ENCODE measurements at places on chromosomes 5 and 9.

- DNase-seq: no peak
These were observed 17.6 kb downstream of the GM2A start for GRCh38 chr5:151270599-151270998.

- no peak for DNase-seq
These were observed 31.0 kb upstream of the FSTL4 start for GRCh38 chr5:133643365-133643764.

GRCh38 chr5:72364171-72364570 is 44.0 kb downstream of the PTCD2 start:
- no peak for DNase-seq

GRCh38 chr9:130321539-130321938 is 56.0 kb downstream of the HMCN2 start:
- DNase-seq: no peak

DNA sequence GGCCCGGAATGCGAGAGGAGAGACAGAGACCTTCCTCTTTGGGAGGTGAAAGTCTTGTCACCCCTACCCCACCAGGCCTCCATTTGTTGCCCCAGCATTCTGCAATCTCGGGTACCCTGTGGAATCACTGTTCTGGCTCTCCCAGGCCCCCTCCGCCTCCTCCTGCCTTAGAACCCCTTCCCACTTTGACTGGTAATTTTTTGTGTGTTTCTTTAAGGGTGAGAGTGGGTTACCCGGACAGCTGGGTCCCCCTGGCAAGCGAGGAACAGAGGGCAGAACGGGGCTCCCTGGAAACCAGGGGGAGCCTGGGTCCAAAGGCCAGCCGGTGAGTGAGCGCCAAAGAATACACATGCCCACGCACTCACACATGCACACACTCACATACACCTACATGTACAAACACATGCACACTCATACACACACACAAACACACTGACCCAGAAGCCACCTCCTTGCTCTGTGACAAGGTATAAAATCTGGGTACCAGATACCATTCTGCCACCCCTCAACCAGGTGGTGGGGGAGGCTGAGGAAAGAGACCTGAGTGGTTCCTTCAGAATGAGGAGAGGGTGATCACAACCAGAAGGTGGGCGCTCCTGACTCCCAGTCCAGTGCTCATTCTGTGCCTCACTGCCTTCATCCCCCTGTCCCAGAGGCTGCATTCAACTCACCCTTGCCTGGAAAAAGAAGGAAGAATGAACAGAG is 30.9 kb upstream of the ORM1 start:
- no peak for DNase-seq

DNA sequence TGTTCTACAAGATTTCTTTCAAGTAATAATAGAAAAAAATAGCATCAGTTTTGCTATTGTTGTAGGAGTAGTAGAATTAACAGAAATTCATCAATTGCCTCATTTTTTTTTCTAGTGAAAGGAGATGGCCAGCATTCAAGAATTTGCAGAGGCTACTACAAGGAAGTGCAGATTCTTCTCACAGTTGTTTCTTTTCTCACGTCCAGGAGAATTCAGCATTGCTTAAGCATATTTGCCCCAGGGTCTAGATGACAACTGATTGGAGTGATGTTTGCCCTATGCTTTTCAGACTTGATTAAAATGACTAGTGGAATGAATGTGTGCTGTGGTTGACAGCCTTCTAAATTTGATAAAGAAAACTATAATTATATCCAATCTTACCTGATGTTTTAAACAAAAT is 46.6 kb upstream of the SLC12A2 start:
- no peak for DNase-seq

DNA sequence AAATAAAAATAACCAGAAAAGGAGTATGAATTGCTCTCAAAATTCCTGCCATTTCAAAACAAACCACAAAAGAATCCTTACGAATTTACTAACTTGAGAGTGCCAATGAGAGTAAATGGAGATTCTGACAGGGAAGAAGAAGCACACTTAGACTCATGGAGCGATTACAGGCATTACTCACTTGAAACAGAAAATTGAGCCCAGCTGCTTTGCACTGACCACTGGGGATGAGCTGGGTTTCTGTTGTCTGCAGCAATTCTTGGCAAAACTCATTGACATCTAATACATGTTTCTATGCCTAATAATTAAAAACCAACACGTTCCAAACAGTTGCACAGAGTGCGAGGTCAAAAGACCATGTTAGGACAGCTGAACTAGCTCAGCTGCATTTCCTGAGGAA is 731.6 kb downstream of the DNAH5 start:
- no peak for DNase-seq

- no peak for DNase-seq
These were observed 66.3 kb upstream of the ZFR start for GRCh38 chr5:32510860-32511259.

DNA sequence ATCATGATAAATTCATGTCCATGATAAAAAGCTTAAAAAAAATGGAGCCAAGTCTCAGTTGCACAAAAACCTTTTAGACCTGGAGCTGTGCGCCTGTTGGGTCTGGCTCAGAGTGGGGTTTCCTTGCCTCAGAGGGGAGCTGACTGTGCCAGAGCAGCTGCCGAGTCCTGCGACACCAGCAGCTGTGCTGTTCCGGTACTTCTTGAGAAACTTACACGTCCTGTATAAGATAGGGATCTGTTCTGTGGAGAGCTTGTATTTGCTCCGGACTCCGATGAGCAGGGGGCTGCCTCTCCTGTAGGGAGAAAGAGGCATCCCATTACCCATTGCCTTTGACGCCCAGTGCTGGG is 28.6 kb downstream of the GFPT2 start:
- DNase-seq: no peak

DNA sequence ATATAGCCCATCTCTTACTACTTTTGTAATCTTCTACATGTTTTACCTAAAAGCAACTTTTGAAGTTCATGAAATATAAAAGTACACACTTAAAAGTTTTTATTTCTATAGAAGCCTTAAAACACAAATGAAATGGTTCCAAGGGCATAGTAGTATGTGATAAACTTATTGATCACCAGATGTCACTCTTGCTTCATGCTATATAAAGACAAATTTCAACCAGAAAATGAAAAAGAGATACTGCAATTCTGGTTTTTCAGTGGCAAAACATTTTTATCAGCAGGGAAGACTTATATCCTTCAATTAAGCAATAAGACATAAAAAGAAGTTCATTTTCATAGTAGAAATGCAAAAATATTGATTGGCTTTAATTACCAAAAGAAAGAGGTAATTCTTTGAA is 69.4 kb upstream of the FBXL17 start:
- DNase-seq: no peak

DNA sequence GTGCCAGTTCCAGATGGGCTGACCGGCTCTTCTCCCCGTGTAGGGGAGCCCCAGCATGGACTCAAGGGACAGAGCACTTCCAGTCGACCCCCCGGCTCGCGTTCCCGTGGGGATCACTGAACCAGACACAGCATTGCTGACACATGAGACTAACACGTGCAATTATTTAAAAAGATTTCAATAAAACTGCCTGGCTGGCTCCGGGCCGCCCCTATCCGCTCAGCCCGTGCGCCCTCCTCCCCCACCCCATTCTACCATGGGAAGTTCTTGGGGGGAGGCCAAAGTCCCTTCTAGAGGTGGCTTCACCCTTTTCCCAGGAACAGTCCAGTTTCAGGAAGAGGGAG is 4.7 kb downstream of the TESK1 start:
- DNase-seq: no peak

GRCh38 chr9:127541865-127542264 is 70.2 kb upstream of the STXBP1 start:
- DNase-seq: no peak

GRCh38 chr9:37485389-37486255 is at the start of gene POLR1E:
Gene POLR1E (plus strand): TSS chr9:37485948. CDS start chr9:37486048, 100 bp downstream.
- DNase-seq: no peak

DNA sequence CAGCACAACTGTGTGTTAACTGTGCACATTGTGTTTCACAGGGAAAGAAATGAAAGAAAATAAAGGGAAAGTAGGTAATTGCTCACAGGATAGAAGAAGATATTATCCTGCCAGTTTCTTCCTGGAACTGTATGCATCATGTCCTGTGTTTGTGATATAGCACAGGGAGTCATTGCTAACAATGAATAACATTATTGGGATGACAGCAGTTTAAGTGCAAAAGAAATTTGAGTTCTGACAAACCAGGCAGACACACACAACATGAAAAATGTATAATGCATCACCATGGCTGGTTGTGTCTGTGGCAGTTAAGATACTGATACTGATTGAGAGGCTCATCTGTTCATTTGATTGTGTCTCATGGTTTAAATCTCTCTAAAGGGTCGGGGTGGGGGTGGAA is 145.4 kb downstream of the SPATA31D1 start:
- DNase-seq: no peak

- no peak for DNase-seq
These were observed 720.7 kb upstream of the FAM174A start for GRCh38 chr5:99814321-99815063.

GRCh38 chr9:14923701-14924100 is 13.5 kb upstream of the FREM1 start:
- no peak for DNase-seq

DNA sequence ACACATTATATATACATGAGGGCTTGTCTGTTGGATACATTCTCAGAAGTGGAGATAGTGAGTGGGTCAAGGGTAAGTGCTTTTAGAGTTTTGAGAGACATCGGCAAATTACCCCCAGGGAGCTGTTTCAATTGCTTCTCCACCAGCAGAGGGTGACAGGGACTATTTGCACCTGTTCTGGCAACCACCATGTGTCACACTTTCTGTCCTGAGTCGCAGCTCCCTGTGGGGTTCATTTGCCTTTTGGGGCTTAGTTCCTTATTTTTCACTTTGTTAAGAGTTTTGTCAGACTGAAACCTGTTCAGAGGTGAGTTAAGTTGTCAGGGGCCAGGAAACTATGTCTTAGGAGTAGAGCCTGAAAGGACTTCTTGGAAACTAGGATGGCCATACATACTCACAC is 20.1 kb upstream of the SLC36A1 start:
- DNase-seq: no peak

DNA sequence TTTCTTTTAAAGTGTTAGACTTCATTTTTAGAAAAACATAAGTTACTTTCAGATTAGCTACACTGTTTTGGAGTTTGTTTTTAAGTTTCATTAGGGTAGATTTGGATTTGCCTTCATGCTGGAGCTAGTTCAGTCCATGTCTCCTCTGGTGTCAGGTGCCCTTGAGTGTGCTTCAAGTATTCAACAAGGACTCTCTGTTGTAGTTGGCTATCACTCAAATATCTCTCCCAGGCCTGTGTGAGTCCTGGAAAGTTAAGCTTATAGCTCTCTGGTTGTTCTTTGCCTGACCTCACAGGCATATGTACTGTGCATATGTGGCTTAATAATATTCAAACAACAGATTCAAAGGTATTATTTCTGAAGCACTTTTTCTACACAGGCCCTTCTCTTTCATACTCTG is 45.4 kb downstream of the PTBP3 start:
- DNase-seq: no peak

GRCh38 chr5:96459313-96460121 is 26.5 kb upstream of the PCSK1 start:
- DNase-seq: no peak

Measured in glomerular endothelial cell (primary cell).